ENCODE measurements at places on chromosomes 7 and 10. TPM values are rescaled to one million over a fixed set of nuclear protein-coding genes. Genes with fewer than 3 reads are reported as not detected.

DNA sequence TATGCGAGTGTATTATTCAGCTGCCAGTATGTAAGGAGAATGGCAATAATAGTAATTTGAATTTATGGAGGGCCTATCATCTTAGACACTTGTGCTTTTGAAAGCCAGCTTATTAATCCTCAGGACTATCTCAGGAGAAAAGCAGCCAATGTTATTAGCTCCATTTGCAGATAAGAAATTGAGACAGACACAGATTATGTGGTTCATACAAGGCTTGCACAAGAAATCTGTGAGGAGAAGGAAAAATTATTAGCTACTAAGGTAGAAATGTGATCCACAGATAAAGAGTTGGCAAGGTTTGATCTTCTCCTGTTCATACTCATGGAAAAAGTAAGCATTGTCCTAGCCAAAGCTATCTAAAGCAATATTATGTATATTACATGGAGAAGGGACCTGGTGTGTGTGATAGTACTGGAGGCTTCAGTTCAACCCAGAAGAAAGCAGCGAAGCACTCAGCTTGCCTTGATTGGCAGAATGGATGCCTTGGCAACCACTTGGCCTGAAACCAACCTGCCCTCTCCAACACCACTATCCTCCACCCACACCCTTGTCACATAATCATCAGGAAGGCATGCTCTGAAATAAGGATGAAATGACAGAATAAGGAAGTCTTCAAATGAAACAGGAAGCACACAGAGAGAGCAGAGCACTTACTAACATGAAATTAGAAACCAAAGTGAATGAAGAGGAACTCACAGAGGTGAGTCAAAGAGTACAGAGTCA, 18.0 kb downstream of the MACC1 start:
- peak; percentile 92 for DNase-seq

- peak; percentile 51 for DNase-seq
Measured at GRCh38 chr7:5429253-5429856, 5.7 kb upstream of the TNRC18 start.

DNA sequence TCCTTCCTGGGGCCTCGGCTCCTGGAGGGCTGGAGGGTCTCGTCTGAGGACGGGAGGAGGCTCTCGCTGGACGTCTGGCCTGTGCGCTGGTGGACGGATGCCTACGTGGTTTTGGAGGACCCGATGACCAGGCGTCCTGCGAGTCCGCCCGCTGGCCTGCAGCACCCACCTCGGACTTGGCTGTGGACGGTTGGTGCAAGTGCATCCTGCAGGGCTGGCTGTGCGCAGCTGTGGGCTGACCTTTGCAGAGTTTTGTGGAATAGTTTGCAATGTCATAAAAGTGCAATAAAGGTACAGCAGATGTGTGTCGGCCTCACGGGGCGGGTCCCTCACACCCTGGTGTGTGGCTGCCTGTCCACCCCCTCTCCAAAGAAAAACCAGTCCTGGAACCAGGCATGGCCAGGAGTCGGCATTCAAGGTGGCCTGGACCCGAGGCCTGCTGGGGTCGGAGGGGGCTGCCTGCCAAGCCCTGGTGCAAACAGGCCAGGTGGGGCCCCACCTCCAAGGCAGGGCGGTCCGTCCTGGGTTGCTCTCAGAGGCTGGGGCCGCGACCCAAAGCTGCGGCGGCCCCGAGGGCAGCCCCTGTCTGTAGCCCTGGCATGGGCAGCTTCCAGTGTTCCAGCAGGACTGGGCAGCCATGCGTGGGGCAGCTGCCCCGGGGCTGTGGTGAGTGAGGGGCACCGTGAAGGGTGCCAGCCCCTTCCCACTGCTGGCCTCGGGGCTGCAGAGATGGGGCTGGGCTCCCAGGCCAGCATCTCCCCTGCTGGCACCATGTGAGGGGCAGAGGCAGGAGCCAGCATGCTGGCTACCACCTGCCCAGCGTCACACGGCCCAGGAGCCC, 29.3 kb upstream of the FOXL3 start:
- no peak for DNase-seq

Gene TRIM4
- total RNA-seq: 32.5 TPM

Gene LRRTM3
- total RNA-seq: not detected

Gene SEMA3C
- 104 TPM for total RNA-seq

Gene C7orf57
- 0.29 TPM for total RNA-seq

DNA sequence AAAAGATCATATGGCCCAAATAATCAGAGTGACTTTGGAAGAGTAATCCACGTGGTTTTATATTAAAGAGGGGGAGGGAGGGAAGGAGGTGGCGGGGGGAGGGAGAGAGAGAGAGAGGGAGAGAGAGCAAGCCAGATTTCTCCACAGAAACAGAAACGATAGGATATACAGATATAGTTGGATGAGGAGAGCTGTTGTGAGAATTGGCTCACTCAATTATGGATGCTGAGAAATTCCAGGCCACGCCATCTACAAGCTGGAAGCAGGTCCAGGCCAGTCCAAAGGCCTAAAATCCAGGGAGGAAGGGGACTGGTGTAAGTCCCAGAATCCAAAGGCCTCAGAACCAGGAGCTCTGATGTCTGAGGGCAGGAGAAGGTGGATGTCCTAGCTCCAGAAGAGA, 75.5 kb downstream of the CXCL12 start:
- DNase-seq: no peak
